ENCODE measurements at places on chromosomes 6 and 20. TPM values are rescaled to one million over a fixed set of nuclear protein-coding genes. Genes with fewer than 3 reads are reported as not detected.

DNA sequence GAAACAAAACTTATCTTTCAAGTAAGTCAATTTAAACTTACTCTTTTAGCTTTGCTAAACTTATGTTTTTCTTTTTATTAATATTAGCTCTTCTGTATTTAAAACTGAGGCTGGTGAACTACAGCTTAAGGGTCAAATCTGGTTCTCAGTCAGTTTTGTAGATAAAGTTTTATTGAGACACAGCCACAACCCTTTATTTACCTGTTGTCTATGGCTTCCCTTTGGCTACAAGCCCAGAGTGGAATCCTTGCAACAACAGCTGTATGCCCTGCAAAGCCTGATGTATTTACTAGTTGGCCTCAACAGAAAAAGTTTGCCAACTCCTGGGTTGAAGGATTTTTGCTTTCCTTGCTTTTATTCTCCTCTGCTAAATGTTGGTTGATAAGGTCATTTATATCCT is 491.4 kb upstream of the RNF217 start:
- DNase-seq, result no peak

DNA sequence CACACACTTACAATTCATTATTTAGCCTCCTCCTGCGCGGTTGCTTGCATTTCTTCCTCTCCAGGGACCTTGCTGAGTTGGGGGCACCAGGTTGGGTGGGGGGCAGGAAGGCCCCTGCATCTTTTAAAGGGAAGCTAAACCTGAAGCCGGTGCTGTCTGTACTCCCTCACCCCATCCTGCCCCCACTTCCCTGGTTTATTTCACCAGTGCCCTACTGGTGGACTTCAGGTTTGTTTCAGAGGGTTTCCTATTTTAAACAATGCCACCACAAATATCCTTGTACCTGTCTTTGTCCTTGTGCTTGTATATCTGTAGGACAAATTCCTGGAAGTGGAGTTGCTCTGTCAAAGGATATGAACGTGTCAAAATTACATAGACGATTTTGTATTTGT is 21.0 kb downstream of the PTK7 start:
- no peak for DNase-seq

DNA sequence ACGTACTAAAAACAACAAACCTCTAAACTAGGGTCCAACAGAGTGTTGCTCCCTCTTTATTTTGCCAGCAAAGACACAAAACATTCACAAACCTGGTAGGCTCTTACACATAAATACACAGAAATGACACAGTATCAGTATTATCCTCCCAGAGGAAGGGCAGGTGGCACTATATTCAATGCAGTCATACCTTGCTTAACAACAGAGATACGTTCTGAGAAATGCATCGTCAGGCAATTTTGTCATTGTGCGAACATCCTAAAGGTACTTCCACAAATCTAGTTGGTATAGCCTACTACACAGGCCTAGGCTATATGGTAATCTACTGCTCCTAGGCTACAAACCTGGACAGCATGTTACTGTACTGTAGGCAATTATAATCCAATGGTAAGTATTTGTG is 9.6 kb downstream of the ZBTB2 start:
- no peak for DNase-seq

DNA sequence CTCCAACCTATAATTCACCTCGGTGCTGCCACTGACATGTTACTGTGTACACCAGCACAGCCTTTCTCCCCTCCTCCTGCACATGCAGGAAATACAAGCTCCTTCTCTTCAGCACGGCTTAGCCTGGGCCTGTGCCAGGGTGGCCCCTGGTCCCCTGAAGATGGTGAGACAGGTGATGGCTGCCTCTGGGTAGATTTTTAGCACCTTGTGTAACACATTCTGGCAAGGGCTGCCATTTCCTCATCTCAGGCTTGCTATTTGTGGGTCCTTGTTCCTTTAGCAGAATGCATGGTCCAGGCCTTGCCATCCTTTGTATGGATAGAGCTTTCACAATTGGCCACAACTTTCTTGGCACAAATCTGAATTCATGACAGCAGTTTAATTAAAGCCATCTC is 151.3 kb downstream of the CDC5L start:
- DNase-seq, result no peak

DNA sequence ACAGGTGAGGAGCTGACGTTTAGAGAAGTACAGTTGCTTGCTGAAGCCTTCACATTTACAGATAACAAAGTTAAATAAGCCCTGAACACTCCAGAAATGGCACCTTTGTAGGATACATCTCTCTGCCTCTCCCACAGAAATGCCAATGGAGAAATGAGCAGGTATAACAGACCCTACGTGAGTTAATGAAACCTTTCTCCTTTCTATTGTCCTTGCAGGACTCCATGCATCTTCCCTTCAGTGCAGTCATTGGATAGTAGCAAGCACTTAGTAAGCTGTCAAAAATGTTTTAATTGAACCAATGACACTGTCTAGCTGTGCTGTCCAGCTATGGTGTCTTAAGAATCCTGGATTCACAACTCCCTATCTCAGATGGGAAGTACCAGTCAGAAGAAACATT is 8.1 kb upstream of the RRBP1 start:
- no peak for DNase-seq

DNA sequence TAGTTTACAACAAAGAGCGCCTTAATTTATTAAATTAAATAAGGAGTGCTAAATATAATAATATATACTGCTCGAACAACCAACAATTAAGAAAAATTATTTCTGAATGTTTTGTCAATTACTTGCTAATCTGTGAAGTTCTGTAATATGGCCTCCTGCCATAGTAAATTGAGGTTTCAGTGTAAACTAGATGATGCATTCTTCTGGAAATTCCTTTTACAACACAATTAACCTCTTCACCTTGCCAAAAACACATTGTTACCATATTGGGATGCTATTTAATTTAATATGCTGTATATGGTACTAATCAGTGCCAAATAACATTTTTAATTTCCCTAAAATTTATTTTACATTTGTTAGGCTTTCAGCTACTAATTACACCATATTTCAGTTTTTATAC is 808.4 kb upstream of the CITED2 start:
- DNase-seq, result no peak

DNA sequence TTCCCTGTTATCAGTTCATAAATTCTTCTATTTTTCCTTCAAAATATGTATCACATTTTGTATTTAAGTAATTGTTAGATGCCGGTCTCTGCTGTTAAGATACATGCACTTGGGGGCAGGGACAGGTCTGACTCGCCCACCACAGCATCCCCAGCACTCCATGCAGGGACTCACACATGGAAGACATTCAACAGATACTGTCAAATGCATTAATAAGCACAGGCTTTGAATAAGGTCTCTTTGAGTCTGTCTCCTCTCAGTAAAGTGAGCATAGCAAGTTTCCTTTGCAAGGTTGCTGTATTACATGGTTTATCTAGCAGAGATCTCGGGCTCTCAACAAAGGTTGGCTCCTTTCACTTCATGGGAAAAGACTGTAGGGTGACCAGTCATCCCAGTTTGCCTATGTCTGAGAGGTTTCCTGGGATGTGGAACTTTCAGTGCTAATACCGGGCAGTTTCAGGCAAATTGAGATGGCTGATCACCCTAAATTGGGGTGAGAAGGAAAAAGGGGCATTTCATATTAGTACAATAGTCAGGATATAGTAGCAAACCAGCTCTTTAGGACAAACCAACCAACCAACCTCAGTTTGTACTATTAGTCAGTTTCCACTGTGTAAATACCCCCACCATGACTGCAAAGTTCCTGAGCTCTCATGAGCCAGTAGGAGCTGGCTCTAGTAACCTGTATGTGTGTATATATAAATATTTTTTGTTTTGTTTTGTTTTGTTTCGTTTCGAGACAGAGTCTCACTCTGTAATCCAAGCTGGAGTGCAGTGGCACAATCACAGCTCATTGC is 15.0 kb downstream of the JPH2 start:
- DNase-seq, result no peak

- DNase-seq, result no peak
Measured at GRCh38 chr6:129183681-129184301, 300.9 kb downstream of the LAMA2 start.

DNA sequence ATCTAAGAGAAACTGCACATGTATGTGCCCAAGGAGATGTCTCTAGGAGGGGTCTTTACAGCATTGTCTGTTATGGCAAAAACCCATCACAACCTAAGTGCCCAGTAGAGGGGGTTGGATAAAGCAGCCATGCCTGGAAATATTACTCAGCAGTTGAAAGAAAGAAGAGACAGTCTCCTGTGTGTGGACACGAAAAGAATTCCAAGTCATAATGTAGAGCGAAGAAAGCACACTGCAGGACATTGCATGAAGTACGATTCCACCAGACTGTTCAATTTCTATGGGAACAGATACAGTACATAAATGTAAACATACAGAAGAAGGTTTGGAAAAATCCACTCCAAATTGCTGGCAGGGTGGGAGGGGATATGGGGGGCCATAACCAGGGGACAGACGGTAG is 7.3 kb upstream of the TGM2 start:
- no peak for DNase-seq

DNA sequence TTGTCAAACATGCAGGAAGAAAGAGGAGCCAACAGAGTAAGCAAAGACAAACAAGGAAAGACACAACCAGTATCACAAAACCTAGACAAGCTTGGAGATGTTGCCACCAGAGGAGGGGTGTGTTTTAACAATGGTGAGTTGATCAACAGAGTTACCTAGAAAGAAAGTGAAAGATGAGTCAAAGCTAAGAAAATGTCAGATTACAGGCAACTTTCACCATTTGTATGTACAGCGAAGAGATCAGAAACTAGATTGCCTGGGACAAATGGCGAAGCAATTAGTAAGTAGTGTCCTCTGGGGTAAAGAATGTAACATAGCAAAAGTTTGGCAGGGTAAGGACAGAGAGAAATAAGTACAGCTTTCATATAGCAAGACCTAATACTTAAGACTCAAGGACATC is 51.6 kb upstream of the POU3F2 start:
- DNase-seq, result no peak

DNA sequence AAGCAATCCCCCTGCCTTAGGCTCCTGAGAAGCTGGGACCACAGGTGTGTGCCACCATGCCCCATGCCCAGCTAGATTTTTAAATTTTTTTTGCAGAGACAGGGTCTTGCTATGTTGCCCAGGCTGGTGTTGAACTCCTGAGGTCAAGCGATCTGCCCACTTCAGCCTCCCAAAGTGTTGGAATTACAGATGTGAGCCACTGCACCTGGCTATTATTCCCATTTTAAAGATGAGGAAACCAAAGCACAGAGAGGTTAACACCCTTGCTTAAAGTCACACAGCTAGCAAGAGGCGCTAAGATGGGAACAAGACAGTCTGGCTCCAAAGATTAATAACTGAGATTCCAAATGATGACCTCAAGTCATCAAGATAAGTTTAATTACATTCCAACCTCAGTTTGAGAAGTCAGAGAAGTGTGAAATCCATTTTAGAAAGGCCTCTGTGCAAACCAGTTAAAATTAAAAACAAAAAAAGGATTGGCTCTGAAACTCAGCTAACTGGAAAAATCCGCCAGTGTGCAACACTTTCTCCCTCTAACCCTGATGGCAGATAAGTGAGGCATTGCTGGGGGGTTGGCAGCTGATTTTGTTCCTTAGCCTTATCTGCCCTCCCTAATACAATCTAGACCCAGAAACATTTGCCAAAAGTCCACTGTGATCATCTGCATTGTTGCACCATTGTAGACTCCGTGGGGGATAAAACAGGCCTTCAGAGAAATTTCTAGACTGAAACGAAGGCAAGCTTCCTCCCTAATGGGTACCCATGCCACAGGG is 55.5 kb downstream of the CPNE5 start:
- DNase-seq, result no peak

- DNase-seq, result no peak
Measured at GRCh38 chr6:41135062-41135832, 18.9 kb downstream of the TREML1 start.

The TRIM40 gene
- total RNA-seq, result not detected

The PTGIS gene
- 6.2 TPM for total RNA-seq

The MROH8 gene
- total RNA-seq, result not detected
